ENCODE measurements at places on chromosomes 1 and 21.

DNA sequence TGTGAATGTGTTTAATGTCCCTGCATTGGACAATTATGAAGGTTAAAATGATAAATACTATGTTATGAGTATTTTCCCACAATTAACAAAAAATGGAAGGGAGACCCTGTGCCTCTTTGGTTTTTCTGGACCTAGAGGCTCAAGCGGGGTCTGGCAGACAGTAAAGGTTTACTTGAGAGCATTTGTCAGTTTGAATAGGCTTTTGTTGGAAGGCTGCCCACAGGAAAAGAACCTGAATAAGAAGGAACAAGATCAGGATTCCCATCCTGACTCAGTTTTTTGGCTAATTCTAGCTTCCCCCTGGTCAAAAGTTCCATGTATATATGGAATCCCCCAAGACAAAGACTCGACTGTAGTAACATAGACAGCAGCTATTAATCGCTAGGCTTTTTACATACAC, 150.9 kb upstream of the JUN start:
- DNase-seq = no peak

- DNase-seq = peak; percentile 28
These were observed 27.5 kb downstream of the TRIM45 start for GRCh38 chr1:117093870-117094621.

- DNase-seq = no peak
These were observed 112.9 kb upstream of the IPO9 start for GRCh38 chr1:201715801-201716741.

DNA sequence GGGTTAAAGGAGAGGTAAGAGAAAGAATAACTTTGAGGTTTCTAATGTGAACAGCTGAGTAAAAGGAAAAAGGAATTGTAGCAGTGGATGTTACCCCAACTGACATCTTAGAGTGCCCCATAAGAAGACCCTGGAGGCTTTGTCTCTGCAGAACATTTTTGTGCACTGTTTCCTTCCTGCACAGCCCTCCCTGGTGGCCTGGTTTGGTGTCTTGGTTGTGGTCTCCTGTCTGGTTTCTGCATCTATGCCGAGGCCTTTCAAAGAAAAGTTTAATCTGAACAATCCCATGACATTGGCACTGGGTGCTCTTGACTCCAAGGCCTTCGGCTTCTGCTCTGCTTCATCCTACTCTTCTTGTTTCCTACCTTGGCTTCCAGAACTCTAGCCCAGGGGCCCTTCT, 57.8 kb downstream of the RHOU start:
- DNase-seq = peak; percentile 91

DNA sequence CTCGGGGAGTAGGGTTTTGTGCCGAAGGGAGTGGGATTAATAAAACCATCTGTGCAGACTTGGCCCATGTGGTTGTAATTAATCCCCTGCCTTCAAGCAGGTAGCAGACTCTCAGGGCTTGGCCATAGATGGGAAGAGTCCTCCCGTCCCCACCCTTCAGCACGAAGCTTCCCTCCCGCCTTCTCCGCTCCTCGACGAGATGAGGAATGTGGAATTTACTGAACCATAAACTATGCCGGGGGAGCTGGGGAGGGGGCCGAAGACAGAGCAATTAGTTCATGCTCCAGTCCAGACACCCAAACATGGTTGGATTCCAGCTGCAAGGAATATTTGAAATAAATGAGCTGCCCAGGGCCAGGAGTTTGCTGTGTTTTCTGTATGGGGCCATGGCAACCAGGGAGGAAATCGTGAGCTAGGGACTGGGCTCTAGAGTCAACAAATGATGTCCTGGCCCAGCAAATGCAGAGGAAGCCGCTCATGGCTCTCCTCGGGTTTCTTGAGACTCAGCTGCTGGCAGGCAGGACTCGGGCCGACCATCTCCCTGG, 78.8 kb downstream of the SPSB1 start:
- DNase-seq = no peak

DNA sequence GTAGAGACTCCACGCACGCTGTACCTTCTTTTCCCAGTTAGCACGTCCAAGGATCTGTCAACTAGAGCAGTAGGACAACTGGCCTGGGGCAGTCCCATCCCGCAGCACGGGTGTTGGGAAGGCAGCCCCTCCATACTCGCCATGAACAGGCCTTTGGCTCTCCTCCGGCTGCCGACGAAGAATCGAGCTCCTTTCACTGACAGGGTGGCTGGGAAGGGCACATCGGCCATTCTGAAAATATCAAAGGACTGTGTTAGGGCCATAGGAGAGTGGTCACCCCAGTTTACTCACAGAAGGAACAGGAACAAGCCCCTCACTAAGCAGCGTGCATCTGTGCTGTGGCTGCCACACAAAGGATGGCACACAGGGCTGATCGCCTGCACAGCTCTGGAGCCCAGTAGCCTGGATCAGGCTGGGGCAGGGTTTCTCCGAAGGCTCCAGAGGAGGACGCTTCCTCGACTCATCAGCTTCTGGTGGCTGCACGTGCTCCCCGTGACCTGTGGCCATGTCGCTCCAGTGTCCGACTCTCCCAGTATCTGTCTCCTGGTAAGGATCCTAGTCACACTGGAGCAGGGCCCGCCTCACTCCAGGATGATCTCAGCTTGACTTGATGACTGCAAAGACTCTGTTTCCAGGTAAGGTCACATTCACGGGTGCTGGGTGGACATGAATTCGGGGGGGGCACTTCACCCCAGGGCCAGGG, 8.9 kb downstream of the KRTAP10-1 start:
- DNase-seq = no peak

- DNase-seq = no peak
These were observed 255.1 kb upstream of the FGGY start for GRCh38 chr1:59041646-59042277.

All from Jurkat, Clone E6-1 (cell line).